ENCODE measurements at places on chromosomes 1 and 21.

DNA sequence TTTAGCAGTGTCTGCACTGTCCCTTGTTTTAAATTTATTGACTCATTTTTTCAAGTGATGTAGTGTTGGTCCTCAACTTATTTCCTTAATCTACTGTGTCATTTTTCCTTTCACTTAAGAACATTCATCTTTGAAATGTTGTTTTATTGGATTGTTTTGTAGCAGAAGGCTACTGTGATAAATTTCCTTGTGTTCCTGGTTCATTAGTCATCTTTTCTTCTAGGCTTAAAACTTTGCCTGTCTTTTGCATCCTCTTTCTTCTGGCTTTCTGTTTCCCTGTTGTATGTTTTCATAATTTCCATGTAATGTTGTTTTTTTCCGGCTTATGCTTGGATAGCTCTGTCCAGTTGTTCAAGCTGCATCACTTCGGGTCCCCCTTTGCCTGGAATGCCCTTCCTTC, 61.9 kb downstream of the UBE2T start:
- peak; percentile 23 for DNase-seq

DNA sequence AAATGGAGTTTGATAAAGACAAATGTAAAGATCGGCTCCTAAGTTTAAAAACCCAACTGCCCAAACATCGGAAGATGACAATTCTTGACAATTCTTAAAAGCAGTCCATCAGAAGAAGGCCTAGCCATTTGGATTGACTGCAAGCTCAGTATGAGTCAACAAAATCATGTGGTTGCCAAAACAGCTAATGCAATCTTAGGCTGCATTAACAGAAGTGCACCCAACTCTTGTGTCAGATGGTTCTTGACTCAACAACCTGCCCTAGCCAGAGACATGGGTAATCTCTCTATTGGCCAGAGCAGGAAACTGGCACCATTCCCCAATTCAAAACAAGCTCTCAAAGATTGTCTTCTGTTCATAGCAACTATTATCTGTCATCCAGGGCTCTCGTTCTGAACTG, 9.9 kb upstream of the NCF2 start:
- DNase-seq: peak; percentile 71

DNA sequence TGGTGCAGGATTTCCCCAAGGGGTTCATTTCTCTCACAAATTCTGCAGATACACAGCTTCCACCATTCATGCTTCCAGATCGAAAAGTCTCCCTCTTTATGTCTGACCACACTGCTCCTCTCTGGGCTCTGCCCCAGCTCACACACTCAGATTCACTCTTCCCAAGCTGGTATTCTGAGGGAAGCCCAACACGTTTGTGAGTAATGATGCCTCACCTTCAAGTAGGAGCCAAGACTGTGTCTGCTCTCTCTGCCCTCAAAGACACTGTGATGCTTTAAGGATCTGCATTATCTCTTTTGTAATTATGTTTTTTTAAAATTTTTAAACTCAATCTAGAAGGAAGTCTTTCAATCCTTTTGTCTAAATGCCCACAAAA, 19.8 kb downstream of the PRAMEF11 start:
- DNase-seq: peak; percentile 19

- DNase-seq: no peak
Observed at GRCh38 chr1:8796812-8797211, 20.6 kb downstream of the RERE start.

DNA sequence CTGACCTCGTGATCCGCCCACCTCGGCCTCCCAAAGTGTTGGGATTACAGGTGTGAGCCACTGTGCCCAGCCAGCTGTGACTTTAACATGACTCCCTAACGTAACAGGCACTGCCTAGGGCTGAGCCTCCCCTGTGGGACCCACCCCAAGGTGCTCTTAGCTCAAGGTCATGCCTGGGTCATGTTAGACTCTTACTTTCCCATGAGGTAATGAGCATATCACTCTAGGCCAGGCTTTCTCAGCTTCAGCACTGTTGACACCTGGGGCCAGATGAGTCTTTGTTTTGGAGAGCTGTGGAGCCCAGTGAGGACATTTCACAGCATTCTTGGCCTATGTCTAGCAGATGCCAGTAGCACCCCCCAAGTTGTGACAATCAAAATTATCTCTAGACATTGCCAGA, 4.5 kb downstream of the NECAP2 start:
- no peak for DNase-seq

DNA sequence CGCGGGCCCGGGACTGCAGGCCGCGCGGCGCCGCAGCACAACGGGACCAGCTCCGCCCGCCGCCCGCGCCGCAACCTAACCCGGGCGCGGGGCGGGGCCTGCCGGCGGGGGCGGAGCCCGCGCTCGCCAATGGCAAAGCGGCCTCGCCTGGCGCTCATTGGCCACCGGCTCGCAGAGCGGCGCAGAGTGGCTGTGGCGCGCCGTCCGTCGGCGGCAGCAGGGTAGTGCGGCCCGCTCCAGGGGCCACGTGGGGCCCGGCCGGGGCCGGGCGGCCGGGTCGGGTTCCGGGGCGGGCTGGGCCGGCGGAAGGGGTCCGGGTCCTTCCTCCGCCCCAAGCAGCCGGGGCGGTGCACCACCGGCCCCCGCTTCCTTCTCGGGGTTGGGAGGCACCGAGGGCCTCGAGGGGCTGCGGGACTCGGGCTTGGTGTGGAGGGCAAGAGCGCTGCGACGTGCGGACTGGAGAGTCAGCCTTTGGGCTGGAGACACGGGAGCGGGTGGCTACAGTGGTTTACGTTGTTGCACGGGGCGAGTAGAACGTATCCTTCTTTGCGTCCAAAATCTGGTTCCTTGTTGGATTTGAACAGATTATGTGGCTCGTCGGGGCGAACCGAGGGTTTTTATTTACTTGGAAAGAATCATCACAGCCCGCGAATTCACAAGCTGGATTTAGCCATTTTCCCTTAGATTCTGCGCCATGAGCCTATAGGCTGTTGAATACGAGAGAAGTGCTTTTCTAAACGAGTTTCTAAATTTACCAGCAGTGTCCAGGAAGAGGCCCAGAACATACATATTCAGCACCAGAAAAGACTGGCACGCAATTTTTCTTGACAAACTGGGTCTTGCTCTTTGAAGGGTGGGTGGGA, at the start of gene SRM:
TSS of gene SRM (minus strand) at position 51 of the 863 bp plus-strand sequence. CDS start 75 bp downstream, outside the sequence.
- peak; percentile 94 for DNase-seq

- peak; percentile 55 for DNase-seq
Observed at GRCh38 chr1:108962681-108963051, 618 bp downstream of the CLCC1 start.

DNA sequence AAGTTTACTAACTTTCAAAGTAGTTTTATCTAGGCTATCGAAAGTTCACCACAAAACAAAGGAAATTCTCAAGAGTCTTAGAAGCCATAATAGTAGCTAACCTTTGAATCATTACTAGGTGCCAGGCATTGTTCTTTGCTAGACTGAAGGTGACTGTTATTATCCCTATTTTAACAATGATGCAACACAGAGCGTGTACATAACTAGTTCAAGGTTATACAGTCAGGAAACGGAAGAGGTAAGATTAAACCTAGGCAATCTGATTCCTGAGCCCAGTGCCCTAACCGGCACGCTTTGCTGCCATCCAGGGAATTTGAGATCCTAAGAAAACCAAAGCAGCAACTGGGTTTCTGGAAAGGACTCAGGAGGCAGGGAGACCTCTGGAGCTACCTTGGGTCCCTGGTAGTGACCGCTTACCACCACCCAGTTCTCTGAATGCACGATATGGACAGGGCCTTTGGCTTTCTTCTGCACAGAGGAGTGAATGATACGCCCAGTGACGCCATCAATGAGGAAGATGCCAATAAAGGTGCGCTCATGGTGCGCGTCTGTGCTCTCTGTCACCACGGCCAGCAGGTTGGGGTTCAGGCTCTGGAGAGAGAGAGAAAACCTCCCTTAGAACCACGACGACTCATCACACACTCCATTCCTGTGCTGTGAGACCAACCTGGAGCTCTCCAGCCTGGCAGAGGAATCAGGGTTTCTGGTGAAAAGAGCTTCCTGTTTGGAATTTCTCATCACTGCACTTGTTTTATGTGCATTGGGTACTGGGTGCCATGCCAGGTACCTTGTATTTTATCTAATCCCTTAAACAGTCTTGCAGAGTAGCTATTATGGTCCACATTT, 13.1 kb upstream of the UBR4 start:
- peak; percentile 85 for DNase-seq

GRCh38 chr1:178644308-178645120, 80.5 kb upstream of the RALGPS2 start:
- DNase-seq: no peak

- no peak for DNase-seq
Observed at GRCh38 chr1:115051850-115052249, 22.2 kb downstream of the TSHB start.

- DNase-seq: peak; percentile 64
Observed at GRCh38 chr1:155277902-155278688, 832 bp downstream of the HCN3 start.

DNA sequence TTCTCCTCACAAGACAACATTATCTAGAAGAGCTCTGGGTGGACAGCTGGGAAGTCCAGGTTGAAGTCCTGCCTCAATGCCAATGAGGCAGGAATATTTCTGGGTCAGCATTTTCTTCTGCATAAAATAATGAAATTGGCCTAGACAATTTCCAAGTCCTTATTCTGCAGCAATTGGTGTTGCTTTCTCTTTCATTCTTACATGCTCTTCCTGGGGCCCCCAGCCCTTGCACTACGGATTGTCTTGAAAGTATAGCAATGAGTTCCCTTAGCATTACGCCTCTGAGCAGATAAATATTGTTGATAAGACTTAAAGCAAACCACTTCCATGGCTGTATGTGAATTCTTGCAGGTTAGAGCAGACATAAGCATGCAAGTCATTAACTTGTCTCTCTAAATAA, 188.5 kb downstream of the TGFBR3 start:
- no peak for DNase-seq

DNA sequence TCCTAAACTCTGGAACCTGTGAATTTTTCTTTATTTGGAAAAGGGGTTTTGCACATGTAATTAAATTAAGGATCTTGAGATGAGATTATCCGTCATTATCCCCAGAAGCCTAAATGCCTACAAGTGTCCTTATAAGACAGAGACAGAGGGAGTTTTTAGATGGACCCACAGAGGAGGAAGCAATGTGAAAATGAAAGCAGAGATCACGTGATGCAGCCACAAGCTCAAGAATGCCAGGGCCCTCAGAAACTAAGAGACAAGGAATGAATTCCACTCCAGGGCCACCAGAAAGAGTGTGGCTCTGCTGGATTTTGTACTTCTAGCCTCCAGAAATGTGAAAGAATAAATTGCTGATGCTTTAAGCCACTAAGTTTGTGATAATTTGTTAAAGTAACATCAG, 183.6 kb upstream of the UBE2U start:
- peak; percentile 78 for DNase-seq

DNA sequence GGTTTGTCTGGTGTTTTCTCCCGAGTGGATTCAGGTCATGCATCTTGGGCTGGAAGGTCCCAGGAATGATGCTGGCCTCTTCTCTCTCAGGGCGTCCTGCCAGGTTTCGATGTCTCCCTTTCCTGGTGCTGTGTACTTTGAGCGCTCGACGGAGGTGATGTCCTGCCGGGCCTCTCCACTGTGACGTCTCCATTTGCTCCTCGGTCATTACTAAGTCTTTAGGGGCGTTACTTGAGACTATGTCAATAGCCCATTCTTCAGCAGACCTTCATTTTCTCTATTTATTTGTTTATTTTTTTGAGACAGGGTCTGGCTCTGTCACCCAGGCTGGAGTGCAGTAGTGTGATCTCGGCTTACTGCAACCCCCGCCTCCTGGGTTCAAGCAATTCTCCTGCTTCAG, 37.2 kb upstream of the TNFRSF1B start:
- DNase-seq: no peak

GRCh38 chr1:47574451-47575165, 136.8 kb downstream of the FOXD2 start:
- DNase-seq: no peak

- no peak for DNase-seq
Observed at GRCh38 chr1:167645625-167646414, 15.8 kb downstream of the RCSD1 start.

DNA sequence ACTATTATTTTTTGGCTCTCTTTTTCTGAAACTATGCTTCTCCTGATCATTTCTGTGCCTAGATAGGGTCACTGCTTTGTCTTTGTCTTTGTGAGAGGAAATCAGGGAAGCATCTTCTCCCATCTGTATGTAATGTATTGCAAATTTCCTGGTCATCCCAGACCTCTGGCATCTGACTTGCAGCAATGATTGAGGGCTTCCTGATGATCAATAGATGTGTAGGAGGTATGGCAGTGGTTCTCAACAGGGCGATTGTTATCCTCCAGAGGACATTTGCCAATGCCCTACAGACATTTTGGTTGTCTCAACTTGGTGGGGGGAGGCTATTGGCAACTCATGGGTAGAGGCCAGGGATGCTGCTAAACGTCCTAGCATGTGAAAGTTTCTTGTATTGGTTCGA, 64.7 kb downstream of the RGL1 start:
- no peak for DNase-seq

- DNase-seq: peak; percentile 92
Observed at GRCh38 chr21:25496825-25497482, 110.3 kb downstream of the MRPL39 start.

DNA sequence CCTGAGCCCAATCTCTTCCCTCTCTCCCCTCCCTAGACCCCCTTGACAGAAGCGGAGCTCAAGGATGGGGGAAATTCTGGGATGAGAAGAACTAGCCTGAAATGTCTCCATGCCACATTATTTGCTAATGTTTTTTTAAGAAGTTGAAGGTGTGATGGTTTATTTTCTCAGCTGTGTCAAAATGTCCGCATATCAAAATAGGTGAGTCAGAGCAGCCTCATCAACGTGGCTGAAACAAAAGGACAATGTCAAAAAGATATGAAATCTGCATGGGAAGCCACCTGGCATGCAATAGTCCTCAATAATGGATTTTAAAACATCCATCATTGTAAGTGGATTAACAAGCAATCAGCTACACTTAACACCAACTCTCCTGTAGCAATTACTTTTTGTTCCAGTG, 101.4 kb downstream of the BEND5 start:
- peak; percentile 34 for DNase-seq

DNA sequence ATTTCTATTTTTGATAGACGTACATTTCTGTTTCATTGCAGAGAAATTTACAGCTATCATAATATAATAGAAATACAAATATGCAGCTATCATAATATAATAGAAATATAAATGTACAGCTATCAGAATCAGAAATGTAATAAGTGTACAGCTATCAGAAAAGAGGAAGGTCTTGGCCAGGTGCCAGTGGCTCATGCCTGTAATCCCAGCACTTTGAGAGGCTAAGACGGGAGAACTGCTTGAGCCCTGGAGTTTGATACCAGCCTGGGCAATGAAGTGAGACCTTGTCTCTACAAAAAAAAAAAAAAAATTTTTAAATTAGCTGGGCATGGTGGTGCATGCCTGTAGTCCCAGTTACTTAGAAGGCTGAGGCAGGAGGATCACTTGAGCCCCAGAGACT, 37.9 kb downstream of the PIGM start:
- DNase-seq: no peak

- DNase-seq: peak; percentile 34
Observed at GRCh38 chr1:203217139-203217655, 12.3 kb downstream of the CHIT1 start.

DNA sequence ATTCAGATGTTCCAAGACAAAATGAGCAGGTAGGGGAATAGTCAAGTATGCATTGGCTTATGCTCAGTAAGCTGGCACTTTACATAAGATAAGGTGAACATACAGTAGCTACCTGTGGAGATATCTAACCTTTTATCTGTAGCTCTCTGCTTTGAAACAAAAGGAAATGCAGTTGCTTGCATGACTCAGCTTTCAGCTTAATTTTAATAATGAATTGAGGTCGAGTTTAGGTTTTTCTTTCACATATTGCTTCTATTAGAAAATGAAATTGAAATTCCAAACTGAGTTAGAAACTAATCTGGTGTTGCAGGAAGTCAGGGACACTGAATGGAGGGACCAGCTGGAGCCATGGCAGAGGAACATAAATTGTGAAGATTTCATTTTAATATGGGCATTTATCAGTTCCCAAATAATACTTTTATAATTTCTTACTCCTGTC, 8.3 kb downstream of the FRRS1 start:
- no peak for DNase-seq

All from kidney tubule cell (primary cell).